Suppressor macrophage (primary cell): ENCODE measurements at places on chromosomes 16 and 17.

DNA sequence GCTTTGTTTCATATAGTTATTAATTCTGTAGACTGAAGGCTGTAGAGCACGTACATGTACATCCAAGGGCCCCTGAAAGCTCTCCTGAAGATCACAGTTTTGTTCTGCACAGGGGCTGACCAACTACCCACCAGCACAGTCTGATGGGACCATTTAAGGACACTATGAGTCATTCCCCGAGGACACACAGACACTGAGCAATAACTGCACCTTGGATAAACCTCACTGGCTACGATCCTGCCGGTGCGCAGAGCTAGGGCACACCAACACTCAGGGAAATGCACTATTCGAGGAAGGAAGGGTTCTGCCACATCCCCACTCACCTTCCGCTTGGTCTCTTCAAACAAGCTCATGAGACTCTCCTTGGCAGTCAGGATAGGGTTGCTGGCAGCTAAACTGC is 20.3 kb downstream of the SMG6 start:
- DNase-seq: no peak

DNA sequence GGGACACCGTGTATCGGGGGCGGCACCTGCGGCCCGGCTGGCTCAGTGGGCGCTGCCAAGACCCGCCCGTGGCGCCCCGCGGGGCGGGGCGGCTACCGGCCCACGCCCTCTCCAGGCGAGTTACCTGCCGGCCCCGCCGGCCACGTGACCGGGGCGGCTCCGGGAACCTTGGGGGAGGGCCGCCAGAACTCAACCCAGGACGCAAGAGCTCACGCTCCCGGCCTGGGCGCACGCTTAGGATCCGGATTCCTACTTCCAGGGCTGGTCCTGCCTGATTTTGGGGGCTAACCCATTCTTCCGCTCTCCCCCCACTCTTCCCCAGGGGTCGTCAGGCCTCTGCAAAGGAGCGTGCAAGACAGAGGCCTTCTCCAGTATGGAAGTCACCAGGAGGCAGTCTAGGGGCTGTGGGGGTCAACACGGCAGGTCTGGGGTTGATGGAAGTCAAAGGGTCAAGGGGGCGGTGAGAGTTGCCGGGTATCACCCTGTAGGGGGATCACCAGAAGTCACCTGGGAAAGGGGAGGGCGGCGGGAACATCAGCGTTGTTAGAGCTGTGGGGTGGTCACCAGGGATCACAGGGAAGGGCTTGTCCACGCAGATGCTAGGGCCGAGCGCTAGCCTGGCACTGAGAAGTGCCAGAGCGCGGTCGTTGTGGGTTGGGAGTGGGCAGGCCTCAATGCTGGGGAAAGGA is 354 bp upstream of the ESRP2 start:
- no peak for DNase-seq

DNA sequence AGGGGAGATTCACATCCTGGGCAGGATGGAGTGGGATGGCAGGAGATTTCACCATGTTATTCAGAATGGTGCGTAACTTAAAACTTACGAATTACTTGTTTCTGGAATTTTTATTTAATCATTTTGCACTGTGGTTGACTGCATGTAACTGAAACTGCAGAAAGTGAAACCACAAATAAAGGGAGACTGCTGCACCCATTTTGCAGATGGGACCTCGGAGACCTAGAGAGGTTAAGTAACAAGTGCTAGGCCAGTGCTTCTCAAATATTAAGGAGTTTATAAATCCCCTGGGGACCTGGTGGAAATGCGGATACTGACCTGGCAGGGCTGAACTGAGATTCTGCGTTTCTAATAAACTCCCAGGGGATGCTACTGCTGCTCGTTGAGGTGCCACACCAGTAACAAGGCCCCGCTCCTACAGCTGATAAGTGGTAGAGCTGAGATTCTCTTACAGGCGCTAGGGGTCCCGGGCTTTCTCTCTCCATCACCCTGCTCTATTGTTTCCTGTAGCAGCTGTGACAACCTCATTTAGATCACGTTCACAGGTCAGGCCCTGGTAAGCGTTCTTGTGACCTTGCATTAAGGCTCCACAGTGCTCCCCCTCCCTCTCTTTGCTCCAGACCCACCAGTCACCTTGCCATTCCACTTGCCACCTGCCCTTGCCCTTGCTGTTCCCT is 167.1 kb upstream of the CDH13 start:
- no peak for DNase-seq

DNA sequence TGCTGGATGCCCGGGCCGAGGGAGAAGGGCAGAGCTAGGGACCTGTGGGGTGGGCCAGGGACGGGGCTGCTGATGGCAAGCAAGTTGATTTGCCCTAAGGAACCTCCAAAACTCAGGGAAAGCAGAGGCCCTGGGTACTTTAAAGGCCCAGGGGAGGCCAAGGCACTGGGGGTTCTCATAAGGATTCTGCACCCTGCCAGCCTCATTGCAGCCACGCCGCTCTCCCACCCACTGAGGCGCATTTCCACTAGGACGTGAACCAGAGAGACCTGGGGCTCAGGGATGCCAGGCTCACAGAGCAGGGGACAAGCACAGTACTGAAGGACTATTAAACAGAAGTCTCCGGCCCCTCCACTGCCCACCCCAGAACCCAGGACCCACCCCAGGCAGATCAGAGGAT is 39.4 kb upstream of the RBFOX3 start:
- DNase-seq: no peak

GRCh38 chr16:49365711-49366509 is 7.7 kb upstream of the C16orf78 start:
- DNase-seq: no peak

- DNase-seq: no peak
Measured at GRCh38 chr16:87438611-87438985, 46.5 kb downstream of the MAP1LC3B start.

DNA sequence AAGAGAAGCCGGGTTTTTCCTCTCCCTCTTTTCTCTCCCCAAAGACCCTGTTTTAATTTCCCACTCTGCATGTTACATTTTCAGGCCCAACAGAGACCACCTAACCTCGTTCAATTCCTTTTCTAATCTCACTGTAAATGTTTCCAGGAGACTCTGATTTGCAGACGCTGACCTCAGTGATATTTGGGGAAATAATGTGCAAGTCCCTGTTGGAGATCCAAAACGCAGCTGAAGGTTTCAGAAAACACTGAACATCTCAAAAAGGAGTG is 386.6 kb downstream of the NPIPA8 start:
- DNase-seq: no peak

- DNase-seq: no peak
Measured at GRCh38 chr17:31250229-31250628, 46.8 kb downstream of the OMG start.

DNA sequence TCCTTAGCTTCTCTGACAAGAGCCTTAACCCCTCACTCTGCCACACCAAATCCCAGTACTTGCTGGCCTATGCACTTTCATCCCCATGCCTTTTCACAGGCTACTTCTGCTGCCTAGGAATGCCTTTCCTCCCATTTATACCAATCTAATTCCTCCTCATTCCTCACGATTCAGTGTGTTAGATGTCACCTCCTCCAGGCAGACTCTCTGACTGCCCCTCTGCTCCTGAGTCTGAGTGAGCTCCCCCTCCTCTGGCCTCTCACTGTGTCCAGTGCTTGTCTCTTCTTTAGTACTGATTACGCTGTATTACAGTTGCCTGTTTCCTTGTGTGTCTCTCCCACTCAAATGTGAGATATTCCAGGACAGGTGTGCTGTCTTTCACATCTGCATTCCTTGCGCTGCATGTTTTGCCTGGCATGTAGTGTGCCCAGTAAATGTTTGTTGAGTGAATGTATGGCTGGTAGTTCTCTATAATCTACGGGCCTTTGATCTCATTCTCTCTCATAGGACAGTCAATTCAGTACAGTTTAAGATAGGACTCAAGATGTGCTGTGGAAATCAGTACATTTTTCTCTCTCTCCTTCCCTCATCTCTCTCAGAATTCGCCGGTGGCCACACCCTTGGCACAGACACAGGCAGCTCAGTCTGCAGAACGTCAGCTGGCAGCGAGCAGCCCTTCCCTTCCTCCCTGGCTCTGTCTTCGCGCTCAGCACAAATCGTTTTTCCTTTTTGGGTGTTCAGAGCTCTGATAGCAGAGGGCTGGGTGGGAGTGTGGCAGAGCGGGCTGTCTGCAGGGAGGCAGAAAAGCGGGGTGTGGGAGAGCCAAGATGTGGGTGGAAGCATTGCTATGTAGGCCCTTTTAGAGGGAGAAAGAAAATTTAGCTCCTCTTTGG is 18.5 kb downstream of the ARL4D start:
- DNase-seq: no peak

GRCh38 chr17:27970587-27970986 is 71.9 kb upstream of the NLK start:
- DNase-seq: no peak

DNA sequence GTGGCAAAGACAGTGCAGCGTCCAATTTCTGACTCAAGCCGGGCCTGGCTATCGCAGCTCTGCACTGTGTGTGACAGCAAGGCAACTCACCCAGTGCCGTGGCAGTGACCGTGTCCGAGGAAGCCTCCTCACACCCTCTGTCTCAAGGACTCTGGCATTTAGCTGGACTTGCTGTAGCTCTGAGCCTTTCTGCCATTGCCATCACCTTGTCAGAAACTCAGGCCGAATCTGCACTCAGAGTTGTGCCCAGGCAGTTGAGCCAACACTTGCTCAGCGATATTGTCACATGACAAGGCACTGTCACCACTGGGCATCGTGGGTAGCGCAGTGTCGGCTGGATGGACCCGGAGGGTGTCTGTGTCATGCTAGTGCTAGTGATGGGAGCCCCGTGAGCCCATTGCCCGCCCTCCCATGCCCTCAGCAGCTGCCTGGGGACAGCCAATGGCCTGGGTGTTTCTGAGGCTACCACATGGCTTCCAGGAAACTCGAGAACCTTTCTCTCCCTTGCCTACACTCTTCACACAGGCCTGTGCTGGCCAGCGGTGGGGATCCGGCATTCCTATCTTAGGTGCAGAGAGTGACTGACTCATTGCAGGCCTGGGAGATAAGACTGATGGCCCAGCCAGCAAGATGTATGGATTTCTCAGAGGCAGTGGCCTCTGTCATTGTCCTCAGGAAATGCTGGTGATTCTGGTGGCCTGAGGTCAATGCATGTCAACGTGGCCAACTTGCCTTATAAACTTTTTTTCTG is 22.1 kb upstream of the STH start:
- DNase-seq: no peak

DNA sequence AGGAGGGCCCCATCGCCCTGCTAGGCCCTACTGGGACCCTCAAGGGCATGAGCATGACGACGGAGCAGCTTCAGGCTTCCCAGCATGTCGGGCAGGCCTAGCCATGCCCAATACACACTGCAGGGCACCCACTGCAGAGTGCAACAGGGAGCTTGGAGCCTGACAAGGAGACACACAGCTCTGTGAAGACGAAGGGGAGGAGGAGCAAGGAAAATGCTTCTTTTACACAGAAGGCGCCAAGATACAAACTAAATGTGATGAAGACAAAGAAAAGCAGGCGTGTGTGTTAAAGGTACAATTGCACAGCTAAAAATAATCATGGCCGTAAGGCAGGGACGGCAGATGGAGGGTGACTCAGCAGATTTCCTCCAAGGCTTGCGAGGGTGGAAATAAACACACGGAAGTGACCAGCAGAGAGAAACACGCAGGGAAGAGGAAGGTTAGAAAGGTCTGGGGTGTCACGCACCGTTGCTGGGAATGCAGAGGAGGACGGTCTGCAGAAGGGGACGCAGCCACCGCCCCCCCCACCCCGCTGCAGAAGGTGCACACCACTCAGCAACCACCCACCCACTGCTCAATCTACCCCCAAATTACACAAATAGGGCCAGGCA is 108.5 kb downstream of the ZNF778 start:
- peak; percentile 90 for DNase-seq

- peak; percentile 30 for DNase-seq
Measured at GRCh38 chr16:72856797-72857196, 191.1 kb downstream of the ZFHX3 start.

- no peak for DNase-seq
Measured at GRCh38 chr17:39483506-39483905, 22.2 kb downstream of the CDK12 start.

DNA sequence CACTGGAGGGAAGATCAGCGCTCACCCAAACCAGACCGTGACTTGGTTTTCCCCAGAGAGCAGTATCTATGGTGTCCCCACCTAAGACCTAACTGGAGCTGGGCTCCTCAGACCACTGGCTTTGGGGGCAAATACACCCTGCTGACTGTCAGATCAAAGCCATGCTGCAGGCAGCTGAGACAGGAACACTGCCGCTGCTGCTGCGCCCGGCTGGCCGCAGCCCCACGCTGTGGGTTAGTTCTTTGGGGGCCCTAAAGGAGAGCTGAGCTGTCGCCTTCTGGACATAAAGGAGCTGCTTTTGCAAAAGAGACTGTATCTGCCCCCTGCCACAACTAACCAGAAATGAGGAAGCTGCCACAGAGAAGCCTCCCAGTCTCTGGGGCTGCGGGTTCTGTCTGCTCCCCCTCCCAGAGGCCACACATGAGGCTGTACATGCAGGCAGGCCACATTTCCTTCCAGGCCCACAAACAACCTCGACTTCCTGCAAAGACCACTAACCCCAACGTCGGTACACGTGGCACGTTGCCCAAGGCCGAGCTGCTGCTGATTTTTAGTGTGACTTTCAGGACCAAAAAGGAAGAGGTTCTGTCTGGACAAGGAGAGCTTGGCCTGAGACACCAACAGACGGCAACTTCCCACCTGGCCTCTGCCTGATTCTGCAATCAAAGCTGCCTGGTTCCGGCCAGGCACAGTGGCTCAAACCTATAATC is 18.2 kb upstream of the ABR start:
- DNase-seq: peak; percentile 98

DNA sequence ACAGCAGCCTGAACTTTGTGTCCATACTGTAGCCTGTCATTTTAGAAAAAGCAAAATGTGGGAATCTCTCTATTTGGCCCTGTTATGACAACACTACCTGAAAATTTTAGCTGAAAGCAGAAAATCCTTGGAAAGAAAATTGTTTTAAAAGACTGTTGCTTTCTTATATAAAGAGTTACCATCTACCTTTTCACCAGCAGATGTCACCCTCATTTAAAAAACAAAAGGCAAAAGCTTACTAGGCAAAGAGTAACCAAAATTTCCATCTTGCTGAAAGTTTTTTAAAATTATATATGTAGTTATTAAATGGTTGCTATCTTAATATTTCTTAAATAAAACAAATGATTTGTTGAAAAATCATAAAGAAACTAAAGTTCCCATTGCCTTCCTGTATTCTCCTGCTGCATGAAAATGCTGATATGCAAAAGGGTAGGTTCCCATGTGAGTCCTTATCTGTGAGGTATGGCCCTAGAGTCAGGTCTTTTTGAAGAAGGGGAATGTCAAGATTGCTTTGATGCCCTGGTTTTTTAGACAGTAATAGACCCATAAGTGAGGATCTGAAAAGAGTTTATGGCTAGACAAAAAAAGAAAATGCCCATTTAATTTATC is 61.0 kb downstream of the TNRC6C start:
- DNase-seq: no peak

GRCh38 chr16:57513371-57514102 is 22.8 kb downstream of the CCDC102A start:
- DNase-seq: no peak

DNA sequence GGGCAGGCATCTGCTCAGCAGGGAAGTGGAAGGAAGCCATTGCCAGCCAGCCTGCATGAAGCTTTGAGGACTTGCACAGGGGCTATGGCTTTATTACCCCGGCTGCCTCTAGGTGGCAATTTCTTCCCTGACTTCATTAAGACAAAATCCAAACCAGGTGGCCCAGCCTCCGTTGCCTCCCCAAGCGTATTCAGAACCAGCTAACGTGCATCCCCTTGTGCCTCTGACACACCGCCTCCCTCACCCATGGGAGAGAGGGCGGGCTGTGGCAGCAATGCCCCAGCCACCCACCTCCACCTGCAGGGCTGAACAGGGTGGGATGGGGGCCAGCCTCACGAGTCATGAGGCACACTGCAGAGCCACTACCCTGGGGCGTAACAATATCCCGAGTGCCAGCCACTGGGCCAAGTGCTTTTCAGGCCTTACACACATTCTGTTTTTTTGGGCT is 6.8 kb downstream of the KIFC3 start:
- DNase-seq: peak; percentile 63

- no peak for DNase-seq
Measured at GRCh38 chr16:19177111-19177739, 9.2 kb downstream of the SYT17 start.
